ENCODE measurements at places on chromosomes 1 and 21.
A peak's percentile ranks its signal among the peaks of the same experiment; 100 is the strongest.

GRCh38 chr1:180269645-180270529 is 39.8 kb downstream of the LHX4 start:
- DNase-seq, result no peak

GRCh38 chr1:245600658-245601057 is 445.9 kb downstream of the KIF26B start:
- no peak for DNase-seq

GRCh38 chr1:204443871-204444581 is 32.4 kb upstream of the PPP1R15B start:
- DNase-seq, result no peak

DNA sequence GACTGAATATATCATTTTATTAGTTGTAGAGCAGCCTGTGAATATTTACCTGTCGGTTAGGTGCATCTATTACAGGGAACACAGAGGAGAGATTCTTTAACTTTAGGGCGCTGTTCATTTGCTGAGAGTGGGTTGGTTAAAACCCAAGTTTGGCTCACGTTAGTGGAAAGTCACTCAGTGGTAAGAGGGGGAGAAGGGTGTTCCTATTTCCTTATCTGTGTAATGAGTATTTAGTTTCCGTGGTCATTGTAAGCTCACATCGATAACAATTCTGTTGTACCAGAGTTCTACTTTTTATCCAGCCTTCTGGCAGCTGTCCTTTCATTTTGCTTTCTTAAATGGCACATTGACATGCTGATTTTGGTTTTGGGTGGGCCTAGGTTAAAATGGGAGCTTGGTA is 773.2 kb upstream of the ADAMTS5 start:
- no peak for DNase-seq

DNA sequence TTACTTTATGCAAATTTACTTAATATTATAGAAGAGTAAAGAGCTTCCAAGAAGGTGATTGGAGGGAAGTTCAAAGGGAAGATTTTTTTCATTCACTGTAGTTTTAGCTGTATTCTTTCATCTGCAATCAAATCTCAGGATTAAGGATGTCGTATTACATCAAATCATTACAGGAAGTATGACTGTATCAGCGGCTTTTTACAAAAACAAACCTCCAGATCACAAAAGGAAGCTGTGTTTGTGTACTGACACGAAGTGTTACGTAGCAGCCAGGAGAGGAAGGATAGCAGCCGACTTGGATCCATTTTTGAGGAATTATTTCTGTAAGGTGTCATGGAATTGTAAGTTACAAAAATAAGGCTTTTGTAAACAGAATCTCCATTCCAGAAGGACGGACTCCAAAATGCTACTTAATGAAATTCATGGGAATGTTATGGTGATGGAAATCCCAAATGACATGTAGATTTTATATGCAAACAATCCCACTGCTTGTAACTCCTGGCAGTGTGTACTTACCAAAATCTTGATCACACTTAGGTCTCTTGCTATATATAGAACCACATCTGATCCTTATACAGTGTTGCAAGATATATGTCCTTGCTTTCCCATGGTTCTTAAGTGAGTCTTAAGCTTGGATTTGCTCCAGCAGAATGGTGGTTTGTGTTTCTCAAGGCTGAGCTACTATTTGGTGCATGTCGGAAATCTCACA is 49.8 kb downstream of the KCNJ15 start:
- no peak for DNase-seq

DNA sequence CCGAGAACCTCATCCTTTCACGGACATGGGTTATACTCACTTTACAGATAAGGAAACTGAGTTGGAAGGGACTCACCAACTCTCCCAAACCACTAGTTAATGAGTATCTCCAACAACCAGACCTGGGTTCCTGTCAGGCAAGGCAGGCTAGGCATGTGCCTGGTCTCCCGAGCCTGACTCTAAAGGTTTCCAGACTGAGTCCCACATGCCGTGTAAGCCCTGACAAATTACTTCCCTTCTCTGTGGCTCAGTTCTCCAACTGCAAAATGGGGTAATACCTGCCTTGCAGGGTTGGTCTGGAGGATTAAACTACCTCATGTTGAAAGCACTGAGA is 34.3 kb downstream of the SSBP3 start:
- no peak for DNase-seq

GRCh38 chr1:155075535-155075934 is 3.1 kb upstream of the EFNA3 start:
- no peak for DNase-seq

- DNase-seq, result no peak
These were observed 6.8 kb downstream of the TSPEAR start for GRCh38 chr21:44704636-44705001.

GRCh38 chr1:174967845-174968705 is 31.7 kb upstream of the CACYBP start:
- no peak for DNase-seq

DNA sequence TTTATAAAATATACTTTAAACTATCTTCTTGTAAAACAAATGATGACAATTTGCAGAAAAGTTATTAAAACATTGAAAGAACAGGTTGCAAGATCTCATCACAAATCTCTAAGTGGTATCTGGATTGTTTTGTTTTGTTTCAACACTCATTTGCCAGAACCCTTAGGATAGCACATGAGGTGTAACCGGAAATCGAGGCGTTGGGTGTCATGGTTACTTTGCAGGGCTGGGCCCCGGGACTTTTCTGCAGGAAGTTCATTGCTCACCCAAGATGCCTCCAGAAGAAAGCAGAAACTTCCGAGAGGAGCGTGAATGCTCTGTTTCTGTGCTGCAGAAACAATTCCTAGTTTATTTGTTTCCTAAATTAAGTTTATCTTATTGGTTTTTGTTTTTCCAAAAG is 2.5 kb downstream of the DISC1 start:
- DNase-seq, result no peak

DNA sequence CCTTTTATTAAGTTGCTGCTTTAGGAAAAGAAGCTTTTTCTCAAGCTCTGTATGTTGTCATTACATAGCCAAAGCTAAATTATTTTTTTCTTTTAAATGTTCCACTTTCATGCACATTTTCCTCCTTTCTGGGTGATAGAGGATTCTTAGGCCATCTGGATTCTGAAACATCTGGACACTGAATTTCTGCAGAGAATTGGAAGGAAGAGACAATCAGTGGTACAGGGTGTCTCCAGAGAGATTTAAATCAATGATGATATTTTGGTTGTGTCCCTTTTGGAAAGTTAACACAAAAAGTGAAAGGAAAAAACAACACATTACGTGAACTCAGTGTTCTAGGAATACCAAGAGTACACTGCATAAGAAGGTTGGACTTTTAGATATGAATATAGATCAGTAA is 211.4 kb upstream of the PKN2 start:
- DNase-seq, result no peak

DNA sequence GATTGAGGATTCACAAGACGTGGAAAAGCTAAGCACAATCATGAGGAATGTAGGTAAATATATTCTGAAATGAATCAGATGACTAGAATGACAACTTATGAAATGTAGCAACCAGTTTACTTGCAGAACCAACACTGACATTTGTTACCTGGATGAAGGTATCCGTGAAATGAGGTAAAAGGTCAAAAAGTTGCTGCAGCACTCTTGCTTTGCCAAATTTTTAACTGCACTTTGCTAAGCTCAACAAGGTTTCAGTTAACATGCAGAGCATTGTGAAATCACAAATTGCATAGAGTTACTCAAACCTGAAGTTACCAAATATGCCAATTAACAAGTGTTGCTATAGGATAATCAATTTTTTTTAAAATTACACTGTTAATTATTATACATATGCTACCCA is 1280.1 kb downstream of the KCNT2 start:
- DNase-seq, result no peak

DNA sequence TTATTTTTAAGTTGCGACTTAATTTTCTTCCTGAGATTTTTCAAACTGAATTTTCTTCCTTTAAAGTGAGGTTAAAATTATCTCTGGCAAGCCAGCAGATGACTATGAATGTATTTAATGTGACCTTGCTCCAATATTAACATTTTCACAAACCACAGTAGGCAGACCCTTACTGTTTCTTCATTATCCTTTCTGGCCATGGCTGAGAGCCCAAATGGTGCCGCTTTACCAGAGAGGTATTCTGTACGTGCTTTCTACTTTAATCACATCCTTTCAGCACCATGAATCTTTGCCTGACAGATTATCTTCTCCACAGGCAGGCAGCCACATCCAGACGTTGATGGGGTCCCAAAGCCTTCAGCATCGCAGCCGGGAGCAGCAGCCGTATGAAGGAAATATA is 129.6 kb downstream of the LRRC40 start:
- no peak for DNase-seq

DNA sequence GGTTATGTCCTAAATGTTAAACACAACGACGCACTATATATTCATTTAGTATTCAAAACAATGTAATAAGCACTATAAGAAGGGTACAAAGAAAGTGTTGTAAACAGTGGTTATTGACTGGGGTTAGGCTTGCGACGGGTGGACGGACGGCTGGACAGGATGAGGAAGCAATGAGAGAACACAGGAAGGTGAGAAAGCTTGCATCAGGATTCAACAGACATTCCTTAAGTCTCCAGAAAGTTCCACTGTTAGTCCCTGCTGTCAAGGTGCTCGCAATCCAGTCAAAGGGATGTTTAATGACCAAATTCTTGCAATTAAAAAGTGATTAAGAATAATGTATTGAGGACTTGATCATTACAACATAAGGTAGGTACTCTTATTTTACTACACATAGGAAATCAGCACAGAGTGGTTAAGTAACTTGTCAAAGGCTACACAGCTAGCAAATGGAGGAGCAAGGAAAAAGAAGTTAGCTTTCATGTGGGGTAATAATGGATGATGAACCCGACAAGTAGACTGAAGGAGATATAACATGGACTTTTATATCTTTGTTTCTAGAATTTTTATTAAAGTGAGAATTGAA is 994 bp upstream of the ACBD6 start:
- DNase-seq, result no peak

DNA sequence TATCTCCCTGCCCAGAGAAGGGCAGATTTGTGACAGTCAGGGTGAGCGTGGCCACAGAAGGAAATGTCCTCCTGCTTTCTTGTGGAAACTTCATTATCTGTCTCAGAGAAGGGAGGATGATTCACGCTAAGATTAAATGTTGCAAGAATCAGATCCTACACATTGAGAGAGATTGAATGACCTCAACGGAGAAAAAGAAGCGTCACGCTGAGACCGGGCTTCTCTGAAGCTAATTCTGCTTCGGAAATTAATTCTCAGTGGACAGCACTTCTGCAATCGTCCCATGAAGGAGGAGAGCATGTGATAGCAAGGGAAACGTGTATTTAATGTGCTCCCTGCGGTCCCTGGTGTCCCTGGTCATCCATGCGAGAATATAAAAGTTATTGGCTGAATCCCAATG is 19.8 kb upstream of the C1orf21 start:
- no peak for DNase-seq

DNA sequence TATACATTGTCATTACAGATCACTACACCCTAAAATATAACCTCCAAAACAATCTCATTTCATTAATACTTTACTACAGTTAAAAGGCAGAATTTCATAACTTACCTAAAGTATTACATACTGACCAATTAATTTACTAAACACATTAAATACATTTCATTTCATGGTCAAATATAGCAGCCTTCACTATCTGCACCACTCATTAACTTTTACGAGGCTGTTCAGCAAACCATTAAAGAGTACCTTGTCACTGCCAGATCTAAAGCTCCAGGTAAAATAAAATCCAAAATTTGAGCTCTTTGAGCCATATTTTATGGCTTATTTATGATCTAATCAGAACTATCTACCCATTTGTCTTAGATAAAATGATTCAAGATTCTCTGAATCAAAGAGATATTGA is 66.4 kb upstream of the RBM34 start:
- no peak for DNase-seq

- DNase-seq, result no peak
These were observed 43.4 kb downstream of the URB1 start for GRCh38 chr21:32349333-32349944.

DNA sequence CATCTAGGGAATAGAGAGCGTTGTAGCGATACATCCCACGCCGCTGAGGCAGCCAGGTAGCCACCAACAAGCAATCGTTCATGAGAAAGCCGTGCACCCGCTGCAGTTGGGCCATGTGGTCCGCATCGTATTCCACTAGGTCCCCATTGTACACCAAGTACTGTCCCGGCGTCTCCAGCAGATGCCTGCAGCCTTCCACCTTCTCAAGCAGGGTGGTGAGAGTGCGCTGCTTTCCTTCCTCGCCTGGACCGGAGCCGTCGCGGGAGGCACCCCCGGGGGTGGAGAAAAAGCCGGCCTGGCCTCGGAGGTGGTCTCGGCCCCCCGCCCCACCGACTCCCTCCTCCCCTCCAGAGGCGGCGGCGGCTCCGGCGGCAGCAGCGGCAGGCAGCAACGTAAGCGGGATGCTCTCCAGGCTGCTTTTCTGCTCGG is 595 bp downstream of the EXOC8 start:
- DNase-seq, result peak; percentile 45

DNA sequence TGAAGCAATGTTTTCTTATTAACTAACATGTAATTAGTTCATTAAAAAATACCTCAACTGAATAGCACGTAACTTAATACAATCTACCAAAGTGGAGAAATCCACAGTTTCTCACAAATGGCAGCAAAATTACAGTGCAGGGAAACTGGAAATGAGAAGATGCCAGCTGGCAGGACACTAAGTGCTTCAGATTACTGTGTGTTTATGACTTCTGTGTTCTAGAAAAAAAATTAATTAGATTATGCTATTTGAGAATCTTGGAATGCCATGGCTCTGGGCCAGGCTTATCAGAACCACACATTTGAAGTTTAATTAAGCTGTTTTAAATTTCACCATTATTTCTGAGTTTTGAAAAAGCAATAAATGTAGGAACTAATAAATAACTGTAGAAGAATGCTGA is 357.6 kb downstream of the TGFB2 start:
- no peak for DNase-seq

- DNase-seq, result no peak
These were observed 24.1 kb upstream of the EXO1 start for GRCh38 chr1:241823925-241824324.

DNA sequence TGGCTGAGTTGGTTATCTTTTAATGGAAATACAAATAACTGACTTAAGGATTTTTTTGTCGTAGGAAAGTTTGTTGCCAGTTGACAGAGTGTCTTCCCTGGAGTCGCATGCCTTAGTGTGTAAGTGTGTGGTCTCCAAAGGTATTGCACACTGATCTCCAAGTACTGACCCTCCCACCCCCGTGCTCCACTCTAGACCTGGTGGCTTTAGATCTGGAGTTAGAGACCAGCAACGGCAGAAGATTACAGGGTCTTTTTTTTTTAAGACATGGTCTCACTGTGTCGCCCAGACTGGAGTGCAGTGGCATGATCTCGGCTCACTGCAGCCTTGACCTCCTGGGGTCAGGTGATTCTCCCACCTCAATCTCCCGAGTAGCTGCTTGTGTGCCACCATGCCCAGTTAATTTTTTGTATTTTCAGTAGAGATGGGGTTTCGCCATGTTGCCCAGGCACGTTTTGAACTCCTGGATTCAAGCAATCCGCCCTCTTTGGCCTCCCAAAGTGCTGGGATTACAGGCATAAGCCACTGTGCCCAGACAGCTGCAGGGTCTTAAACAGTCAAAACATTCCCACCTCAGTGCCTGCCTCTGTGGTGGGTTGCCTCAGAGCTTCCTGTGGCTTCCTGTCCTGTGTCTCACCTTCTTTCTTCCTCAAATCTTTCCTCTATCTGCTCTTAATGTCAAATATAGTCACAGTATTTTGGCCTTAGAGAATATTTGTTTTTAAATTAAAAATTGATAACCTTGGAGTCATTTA is 6.9 kb downstream of the TRAPPC10 start:
- no peak for DNase-seq

GRCh38 chr1:1260843-1261560 is 12.7 kb downstream of the UBE2J2 start:
- DNase-seq, result no peak
